ENCODE measurements at places on chromosomes 7 and 10.
A peak's percentile ranks its signal among the peaks of the same experiment; 100 is the strongest.

GRCh38 chr7:77184990-77185389 lies 14.6 kb downstream of the FGL2 start:
- no peak for DNase-seq

DNA sequence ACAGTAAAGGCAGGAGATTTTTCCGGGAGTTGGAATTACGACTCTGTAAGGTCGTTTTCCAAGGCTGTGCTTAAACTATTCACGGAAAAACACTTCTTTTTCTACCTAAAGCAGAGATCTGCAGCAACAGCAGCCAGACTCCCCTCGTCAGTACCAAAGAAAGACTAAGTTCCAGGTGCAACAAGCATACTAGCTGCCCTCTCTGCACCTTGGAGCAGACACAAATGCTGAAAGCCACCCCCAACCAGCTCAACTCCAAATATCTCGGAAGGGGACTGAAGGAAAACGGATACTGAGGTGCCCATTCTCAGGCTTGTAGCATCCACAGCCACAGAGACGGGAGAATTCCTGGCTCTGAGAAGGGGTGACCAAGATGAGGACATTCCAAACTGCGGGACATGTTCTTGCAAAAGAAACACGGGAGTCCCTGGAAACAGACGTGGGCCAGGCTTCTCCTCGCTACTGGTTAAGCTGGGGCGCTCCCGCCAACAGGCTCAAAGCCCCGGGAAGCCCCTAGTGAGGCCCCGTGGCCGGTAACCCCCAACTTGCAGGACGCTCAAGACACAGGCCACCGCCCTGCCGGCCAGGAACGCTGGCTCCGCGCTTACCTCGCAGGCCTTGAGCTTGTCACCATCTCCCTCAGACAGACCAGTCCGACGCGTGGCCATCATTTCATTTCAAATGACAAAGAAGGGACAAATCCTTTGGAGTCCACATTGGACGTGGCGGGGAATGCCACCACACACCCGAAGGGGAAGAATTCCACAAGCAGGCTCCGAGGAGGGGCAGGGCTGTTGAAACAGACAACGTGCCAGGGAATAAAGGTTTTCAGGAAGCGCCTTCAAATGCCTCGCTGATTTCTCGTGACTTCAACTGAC lies 2.2 kb downstream of the ARHGAP21 start:
- no peak for DNase-seq

- DNase-seq: peak; percentile 92
Measured at GRCh38 chr7:37354656-37355131, 94.0 kb downstream of the ELMO1 start.

GRCh38 chr7:133754708-133755107 lies 372.4 kb upstream of the LRGUK start:
- DNase-seq: no peak

- DNase-seq: no peak
Measured at GRCh38 chr10:43942096-43942850, 293.6 kb upstream of the ZNF32 start.

DNA sequence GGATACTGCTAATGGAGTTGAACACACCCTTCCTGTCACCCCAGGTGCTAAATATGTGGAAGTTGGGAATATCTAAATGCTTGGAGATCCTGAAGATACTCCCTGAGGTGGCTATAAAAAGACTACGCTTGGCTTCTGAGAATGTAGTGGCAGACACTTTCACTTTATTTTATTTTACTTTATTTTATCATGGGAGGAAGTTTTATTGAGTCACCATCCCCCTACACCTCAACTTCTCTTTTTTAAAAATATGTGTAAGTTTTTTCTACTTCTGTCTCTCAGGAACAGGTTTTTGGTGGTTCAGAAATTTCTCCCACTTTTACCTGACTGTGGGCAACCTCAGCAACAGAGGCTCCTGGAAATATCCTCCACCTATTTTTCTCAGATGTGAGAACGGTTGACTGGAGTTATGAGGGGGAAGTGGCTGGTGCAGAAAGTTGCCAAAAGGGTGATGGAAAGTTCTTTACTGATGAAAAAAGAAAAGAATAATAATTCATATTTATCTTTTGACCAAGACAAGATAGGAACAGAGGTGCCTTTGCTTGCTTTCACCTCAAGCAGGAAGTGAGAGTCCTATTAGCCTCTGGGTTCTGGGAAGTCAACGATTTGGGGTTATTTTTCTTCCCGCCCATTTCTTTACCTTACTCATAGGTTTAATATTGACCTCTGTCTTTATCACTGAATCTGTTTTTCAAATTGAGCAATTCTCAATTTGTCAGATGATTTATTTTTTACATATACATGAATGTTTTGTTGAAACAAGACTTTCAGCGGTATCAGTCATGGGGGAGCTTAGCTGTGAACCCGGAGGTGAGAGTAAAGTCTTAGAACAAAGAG lies 103.6 kb downstream of the AHR start:
- peak; percentile 82 for DNase-seq

DNA sequence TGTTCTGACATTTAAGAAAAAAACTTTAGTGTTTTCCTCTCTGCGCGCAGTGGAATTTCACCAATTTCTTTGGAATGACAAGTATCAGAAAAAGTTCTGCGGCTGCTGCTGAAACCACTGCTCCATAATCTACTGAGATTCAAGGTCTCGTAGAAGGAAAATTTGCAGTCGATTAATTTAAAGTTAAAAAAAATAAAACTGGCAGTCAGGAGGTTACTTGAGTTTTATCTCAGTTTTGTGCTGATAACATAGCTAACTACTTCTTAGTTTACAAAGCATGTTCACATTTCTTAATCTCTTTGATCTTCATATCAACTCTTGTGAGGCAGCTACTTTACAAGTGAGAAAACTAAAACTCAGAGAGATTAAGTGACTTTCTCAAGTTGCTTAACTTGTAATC lies 18.2 kb upstream of the CALD1 start:
- DNase-seq: no peak

Measured in activated CD4-positive, alpha-beta T cell treated with anti-CD3 and anti-CD28 coated beads, Interleukin-10, Interleukin-2, amounts not matched to agents 100 ng/mL and 50 ng/mL, durations not matched to agents 16 hours and 8 hours (primary cell).